Stimulated activated CD4-positive, alpha-beta T cell treated with anti-CD3 and anti-CD28 coated beads, Interleukin-4, amount 100 ng/mL, for 48 hours (primary cell): ENCODE measurements at places on chromosomes 3 and 15.

GRCh38 chr3:167882057-167882667 is 146.6 kb downstream of the SERPINI1 start:
- DNase-seq = no peak

DNA sequence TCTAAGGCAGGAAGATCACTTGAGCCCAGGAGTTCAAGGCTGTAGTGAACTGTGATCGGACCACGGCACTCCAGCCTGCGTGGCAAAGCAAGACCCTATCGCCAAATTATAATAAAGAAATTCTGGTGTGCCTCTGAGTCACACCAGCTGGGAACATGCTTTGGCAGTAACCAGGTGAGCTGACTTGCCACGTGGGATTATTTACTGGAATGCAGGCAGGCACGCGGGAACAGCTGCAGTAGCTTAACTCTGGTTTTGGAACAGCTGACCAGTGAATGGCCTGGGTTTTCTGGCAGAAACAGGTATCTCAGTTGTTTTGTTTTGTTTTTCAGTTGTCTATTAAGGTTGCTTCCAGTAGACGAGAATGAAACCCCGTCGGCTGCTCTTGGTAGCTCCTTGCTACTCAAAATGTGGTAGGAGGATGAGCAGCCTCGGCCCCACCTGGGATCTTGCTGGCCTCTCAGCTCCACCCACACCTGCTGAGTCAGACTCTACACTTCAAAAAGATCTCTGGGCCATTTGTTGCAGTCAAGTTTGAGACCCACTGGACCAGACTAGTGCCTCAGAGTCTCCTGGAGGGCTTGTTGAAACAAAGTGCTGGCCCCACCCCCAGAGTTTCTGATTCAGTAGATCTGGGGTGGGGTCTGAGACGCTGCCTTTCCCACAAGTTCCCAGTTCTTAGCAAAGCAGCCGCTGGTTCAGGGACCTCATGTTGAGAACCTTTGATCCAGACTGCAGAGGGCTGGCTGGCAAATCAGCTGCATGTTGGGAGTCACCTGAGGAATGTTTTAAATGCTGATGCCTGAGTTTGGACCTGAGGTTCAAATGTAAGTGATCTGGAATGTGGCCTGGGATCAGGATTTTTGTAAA is 26.6 kb downstream of the IDH2 start:
- no peak for DNase-seq

DNA sequence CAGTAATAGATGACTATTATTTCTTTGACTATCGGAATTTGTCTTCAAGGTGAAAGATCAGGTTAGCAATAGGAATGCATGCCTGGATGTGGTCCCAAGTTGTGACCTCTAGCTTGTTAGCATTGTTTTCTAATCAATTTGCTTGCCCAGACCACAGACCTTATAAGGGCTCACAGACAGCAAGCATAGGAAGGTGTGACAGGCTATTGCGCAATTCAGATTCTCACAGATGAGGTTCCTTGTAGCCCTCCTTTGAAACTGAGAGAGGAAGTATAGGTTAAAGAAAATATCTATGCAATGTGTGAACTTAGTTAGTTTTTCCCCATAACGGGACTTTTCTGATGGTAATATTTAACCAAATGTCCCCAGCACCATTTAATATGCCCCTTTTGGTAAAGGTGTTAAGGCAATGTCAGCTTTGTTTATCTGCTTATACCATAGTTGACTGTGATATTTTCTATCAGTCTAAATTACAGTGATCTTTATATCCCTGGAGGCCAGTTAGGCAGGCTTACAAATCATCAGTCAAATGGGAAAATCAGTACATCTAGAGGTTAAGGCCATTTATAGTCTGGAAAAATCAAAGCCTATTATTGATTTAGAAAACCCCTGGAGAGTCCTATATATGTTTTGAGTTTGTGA is 168.1 kb upstream of the MBNL1 start:
- DNase-seq = no peak

DNA sequence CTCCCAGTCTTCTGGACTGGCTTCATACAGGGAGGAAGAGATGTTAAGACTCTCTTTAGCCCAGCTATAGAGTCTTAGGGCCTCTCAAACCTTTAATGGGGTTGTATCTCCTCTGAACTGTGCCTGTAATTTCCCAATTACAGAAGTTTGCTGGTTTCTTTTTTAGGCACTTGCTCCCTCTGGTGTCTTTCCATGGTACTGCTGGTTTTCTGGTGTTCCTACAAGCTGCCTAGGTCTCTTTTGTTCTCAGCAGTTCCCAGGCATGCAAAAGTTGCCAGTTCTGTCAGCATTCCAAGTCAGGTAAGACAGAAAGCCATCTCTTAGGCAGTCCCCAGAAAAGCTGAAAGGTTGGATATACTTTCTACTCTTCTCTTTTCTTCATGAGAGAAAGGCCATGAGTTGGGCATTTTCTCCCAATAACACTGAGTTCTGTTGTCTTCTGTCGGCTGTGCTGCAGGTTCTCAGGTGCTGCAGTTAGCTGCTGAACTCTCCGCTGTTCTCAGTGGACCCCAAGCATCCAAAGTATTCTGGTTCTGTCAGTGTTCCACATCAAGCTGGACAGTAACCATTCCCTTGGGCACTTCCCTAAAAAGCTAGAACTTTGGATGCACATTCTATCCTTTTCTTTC is 54.4 kb upstream of the EHHADH start:
- peak; percentile 38 for DNase-seq
